ENCODE measurements at places on chromosomes 16 and 17.

DNA sequence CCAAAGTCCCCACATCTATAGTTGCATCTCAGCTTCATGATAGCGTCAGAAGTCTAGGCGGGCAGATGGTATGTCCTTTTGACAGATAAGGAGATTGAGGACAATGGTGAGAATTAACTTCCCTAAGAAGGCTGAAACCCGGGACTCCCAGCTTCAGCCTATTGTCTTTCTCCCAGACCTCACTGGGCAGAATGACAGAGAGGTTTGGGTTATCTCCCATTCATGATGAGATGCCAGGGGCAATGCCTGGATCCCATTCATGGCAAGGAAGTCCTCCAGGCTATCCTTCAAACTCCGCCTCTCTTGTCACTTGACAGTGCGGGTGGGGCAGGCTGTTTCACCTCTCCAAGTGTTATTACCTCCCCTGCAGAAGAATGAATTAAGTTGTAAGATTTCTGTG is 100.3 kb downstream of the IRX5 start:
- DNase-seq, result no peak

DNA sequence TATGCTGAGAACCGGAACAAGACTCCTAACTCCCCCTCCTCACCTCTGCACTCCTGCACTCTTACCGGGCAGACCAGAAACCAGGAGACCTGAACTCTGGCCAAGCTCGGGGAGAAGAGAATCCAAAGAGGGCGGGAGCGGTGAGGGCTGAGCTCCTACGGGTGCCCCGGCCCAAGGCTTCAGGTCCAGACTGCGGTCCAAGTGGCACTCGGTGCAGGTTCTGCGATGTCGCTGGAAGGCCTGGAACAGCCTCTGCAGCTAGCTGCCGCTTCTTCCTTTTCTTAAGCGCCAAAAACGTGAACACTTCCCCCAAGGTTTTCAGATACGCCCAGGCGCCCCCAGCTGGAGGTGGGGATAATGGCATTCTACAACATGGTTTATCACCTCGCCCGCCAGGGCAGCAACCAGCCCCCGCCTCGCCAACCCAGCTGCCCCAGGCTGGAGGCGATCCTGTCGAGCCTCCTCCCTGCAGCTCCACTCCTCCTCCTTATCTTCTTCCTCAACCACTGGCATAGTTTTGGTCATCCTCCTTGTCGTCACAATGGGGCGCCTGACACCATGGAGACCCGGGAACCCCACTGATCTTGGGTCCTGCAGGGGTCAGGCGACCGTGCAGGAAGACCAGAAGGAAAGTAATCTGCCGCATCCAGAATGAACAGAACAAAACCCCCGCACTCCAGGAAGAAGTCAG is 1735.9 kb downstream of the TP53TG3F start:
- DNase-seq, result no peak

GRCh38 chr16:71214746-71215381 is 15.7 kb downstream of the HYDIN start:
- DNase-seq, result no peak

GRCh38 chr16:20997147-20997546 is 96.6 kb downstream of the LYRM1 start:
- no peak for DNase-seq

DNA sequence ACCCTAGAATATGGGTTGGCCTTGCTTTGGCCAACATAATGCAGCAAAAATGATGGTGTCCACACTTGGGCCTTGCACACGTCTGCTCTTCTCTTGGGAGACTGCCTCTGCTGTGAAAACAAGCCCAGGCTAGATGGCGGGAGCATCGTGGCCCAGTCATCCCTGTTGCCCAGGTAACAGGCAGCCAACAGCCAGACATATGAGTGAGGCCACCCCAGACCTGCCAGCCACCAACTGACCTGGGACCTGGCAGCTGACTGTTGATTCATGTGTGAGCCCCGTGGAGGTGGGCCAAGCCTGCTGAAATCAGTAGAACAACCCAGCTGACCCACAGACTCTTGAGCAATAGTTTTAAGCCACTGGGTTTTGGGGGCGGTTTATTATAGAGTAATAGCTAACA is 39.4 kb upstream of the CDH3 start:
- DNase-seq, result no peak
